ENCODE measurements at places on chromosomes 3 and 15.

DNA sequence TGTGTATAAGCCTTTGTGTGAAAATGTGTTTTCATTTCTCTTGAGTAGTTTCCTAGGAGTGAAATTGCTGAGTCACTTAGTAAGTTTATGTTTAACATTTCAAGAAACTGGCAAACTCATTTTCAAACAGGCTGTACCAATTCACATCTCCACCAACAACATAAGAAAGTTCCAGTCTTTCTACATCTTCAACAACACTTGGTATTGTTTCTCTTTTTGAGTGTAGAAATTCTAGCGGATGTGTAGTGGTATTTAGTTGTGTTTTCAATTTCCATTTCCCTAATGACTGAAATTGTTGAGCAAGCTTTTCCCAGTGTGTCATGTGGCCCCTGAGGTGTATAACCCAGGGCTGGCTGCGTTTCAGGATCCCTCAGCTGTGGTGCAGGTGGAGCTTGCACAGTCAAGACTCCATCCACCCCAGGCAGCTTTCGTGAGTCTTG is 258.5 kb downstream of the PDCD6IP start:
- DNase-seq = no peak

DNA sequence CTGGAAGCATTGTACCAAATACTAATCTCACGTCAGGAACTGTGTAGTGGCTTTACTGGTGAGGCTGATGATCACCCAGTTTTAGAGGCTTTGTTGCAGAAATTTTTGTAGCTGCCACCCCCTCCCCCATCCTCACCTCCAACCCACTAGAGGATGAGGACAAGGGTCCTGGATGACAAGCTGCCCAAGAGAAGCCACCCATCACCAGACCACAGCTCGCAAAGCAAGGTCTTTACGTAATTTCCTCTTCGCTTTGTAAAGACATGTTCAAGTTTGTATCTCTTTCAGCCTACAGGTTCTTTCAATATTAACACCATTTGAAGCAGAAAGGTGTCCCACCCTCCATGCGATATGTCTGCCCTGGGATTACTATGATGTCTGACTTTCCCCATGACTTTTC is 74.2 kb downstream of the LDHAL6B start:
- DNase-seq = no peak

GRCh38 chr15:25770031-25770430 is 93.1 kb downstream of the ATP10A start:
- no peak for DNase-seq

GRCh38 chr15:99451484-99451883 is 114.3 kb upstream of the MEF2A start:
- DNase-seq = no peak

DNA sequence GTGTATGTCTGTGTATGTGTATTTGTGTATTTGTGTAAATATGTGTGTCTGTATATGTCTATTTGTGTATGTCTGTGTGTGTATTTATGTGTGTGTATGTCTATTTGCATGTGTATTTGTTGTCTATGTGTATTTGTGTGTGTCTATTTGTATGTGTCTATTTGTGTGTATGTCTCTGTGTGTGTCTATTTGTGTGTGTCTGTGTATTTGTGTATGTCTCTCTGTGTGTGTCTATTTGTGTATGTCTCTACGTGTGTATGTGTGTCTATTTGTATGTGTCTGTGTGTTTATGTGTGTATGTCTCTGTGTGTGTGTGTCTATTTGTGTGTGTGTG is 30.4 kb downstream of the PTH1R start:
- no peak for DNase-seq

GRCh38 chr3:172397716-172398405 is 50.4 kb downstream of the GHSR start:
- no peak for DNase-seq

DNA sequence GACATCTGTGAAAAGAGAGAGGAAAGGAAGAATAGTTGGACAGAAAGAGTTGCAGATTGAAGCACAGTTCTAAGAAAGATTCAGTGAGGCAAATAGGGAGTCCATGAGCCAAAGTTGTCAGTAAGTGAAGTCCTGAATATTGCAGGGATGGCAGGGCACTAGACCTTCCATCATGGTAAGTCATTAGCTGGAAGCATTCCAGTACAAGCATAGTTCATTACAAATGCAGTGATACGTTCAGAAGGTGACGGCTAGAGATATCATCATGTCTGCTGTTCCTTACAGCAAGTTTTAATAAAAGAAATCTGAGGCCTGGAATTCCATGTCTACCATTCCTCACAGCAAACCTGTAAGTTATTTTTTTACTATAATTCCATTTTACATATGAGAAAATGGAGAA is 720.1 kb downstream of the GBE1 start:
- DNase-seq = no peak

GRCh38 chr3:177992993-177993970 is 543.0 kb upstream of the KCNMB2 start:
- DNase-seq = no peak

DNA sequence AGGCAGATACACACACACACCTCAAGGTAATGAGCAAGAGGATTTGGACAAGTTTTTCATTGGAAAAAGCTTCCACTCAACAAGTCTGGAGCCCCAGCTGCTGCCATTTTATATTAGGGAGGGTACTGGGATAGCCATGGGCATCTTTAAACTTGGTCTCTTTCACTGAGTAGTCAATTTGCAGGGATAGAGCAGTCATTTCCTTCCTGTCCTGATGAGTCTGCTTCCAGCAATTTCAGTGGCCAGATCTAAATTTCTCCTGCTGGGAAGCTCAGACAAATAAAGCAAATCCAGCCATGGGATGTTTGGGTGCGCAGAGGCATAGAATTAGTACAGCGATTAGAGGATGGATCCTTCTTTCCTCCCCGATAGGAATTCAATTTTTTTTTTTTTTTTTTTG is 874 bp upstream of the ERC2 start:
- DNase-seq = no peak

DNA sequence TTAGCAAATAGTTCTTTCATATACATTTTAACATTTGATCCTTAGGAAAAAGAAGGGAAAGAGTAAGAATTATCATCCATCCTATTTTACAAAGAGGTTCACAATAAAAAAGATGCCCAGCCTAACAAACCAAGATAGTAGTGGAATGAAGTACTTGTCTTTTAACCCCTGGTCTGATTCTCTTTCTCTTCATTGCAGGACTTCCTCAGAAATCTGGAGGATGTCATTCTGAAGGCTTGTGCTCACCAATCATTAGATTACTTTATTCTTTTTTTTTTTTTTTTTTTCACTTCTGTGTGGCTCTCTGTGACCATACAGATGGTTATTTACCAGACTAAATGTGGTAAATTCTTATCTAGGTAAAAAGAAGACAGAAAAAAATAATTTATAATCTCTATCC is 7.0 kb downstream of the HDGFL3 start:
- no peak for DNase-seq

GRCh38 chr3:122917412-122917811 is 110.2 kb downstream of the SEMA5B start:
- DNase-seq = no peak

GRCh38 chr15:83813682-83814081 is 159.8 kb downstream of the ADAMTSL3 start:
- DNase-seq = no peak

GRCh38 chr3:184592371-184593219 is 31.0 kb downstream of the EPHB3 start:
- no peak for DNase-seq

- no peak for DNase-seq
Measured at GRCh38 chr3:123385001-123385401, 63.9 kb downstream of the ADCY5 start.

DNA sequence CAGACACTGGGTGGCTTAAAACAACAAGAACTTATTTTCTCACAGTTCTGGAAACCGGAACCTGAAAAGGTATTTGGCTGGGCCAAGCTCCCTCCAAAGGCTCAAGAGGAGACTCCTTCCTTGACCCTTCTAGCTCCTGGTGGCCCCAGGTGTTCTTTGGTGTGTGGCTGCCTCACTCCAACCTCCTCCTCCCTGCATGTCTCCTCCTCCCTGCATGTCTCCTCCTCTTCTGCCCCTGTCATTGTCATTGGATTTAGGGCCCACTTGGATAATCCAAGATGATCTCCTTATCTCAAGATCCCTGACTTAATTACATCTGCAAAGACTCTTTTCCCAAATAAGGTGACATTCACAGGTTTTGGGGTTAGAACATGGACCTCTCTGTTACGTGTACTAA is 69.8 kb upstream of the MFGE8 start:
- DNase-seq = no peak

DNA sequence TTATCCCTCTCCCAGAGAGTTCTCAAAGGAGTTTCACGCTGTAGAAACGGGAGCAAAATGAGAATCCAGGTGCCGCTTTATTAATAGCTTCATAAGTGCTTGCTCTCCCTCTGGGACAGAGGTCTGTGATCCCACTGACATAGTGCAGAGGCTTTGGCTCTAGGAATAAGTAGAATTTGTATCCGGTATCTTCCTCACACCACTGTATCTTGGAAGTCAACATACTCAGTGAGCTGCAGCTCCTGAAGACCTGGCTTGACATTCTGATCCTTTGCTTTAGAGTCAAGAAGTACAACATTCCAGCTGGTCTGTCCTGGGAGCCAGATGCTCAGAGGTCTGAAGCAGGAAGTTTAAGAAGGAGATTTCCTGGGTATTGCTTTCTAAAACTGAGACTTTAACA is 323.0 kb downstream of the LPP start:
- DNase-seq = no peak

DNA sequence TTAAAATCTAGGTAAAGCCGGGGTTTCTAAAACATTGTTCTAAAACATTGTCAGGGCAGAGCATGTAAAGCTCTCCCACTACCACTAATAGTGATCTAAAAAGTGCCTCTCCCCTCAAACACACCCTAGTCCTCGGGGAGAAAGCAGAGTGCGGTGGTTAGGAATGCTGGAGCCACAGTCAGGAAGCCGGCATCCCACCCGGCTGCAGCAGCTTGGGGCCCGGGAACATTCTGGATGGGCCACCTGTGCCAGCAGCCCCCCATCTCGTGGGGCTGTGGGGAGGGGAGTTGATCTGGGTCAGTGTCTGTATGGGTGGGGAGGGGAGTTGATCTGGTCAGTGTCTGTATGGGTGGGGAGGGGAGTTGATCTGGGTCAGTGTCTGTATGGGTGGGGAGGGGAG is 176.9 kb downstream of the APBA2 start:
- DNase-seq = no peak

DNA sequence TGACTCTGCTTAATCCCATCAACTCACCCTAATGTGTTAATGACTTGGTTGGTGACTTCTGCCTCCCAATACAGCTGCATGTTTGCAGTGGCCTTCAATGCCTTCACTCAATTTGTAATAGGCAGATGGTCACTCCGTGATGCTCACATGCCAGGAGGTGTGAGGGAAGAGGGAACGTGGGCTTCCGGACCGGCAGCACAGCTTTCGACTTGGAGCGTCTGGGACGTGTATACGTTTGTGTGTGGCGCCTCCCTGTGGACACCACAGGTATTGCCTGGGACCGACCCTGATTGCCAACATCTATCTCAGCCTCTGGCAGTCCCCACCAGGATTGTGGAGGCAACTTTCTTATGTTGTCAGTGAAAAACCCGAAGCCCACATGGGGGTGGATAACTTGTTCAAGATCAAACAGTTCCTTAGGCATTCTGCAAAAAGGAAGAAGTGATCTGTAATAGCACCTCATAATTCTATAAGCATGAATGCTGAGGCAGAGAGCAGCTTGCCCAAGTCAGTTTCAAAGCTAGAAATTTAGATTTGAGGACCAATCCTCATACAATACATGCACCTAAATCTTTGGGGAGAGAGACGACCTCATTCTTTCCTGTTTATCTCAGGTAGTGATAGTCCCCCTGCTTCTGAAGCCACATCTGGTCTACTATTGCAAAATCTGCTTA is 16.9 kb downstream of the MRPL46 start:
- DNase-seq = peak; percentile 86

- DNase-seq = no peak
Measured at GRCh38 chr15:78651930-78652615, 11.1 kb upstream of the CHRNB4 start.

- no peak for DNase-seq
Measured at GRCh38 chr15:94263341-94264273, 32.2 kb downstream of the MCTP2 start.

GRCh38 chr15:61415617-61416120 is 186.6 kb upstream of the RORA start:
- no peak for DNase-seq

GRCh38 chr15:25686780-25687179 is 176.3 kb downstream of the ATP10A start:
- DNase-seq = no peak

- DNase-seq = no peak
Measured at GRCh38 chr3:53519065-53519709, 24.8 kb downstream of the CACNA1D start.

- DNase-seq = no peak
Measured at GRCh38 chr3:4674216-4674615, 181.1 kb downstream of the ITPR1 start.

DNA sequence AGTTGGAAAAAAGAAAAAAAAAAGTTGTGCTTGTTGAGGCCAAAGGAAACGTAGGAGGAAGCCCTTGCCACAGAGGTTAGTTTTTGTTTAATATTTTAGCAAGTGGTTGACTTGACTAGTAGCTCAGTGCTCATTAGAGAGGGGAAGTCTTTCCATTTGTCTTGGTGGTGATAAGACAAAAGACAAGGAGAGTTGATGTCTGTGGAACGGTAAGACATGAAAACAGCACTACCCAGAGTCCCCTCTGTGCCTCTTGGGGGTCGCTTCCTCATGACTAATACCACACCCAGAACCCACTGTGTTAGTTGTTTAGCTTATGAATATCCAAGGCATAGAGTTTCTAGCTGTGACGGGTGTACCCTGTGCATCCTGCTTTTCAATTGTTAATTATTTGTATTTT is 211.4 kb downstream of the ITPR1 start:
- no peak for DNase-seq

GRCh38 chr15:65085990-65086679 is 9.6 kb downstream of the KBTBD13 start:
- DNase-seq = no peak

DNA sequence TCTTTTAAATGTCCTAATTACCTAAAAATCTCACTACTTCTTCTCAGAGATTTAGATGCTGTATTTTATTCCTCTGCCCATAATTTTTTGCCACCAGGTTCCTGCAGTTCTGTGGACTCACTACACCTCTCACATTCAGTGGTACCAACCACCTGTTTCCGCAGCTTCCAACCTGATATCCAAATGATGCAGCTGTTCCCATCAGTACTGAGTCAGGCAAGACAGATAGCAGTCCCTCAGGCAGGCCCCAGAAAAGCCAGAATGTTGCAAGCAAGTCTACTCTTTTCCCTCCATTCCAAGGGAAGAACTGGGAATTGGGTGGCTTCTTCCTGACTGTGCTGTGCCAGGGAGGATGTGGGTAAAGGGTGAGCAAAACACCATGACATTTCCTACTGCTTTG is 39.0 kb downstream of the MNS1 start:
- no peak for DNase-seq

DNA sequence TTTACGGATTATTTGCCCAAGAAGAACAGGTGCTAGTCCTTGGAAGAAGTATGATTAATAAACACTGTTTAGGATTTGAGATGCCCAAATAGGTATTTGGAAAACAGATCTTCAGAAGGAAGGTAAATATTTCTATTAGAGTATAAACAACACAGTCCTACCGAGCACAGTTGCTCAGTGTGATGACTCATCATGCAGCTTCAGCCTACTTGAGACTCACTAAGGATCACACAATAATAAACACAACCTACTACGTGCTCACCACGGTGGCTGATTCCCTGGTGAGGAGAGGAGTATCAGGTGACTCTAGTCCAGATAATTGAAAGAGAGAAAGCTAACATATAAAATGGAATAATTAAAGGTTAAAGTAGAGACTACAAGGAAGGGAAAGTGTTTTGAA is 72.0 kb downstream of the PDZRN3 start:
- DNase-seq = no peak

- DNase-seq = no peak
Measured at GRCh38 chr3:17909714-17910113, 167.3 kb upstream of the TBC1D5 start.

GRCh38 chr3:129558772-129559564 is 16.0 kb downstream of the H1-8 start:
- no peak for DNase-seq
